Cerebellar cortex (tissue), 1 donor: ENCODE measurements at places on chromosomes 11 and 22.

DNA sequence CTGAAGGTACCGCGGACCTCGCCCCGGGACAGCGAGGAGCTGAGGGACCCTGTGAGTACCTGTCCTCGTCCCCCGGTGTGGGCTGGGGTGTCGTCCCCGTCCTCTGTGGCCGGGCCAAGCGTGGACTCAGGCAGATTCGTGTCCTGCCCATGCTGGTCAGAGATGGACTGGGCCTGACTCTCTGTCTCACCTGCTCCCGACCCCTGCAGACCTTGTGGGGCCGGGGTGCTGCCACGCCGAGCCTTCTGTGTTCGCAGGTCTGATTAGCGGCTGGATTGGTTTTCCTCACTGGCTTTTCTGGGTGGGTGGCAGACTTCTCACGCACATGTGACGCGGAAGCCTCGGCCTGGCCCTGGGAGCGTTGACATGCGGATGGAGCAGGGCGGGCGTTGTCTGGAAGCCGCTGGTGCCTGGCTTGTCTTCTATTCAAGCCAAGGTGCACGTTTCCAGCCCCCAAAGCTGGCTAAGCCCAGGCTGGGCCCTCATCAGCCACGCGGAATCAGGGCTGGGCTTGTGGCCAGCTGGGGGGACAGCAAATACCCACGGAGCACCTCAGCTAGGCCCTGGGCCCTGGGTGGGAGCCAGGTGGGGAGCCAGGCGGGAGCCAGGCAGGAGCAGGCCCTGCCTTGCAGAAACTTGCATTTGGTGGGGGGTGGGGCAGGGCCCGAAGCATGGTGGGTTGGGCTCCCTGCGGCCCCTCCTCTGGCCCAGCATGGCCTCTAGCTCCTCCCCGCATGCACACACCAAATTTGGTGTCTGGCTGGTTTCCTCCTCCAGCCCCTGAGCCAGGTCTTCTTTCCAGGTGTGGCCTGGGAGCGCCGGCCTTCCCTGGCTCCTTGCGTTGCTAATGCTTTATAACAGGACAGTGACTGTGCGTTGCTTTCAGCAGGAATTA is 7.0 kb downstream of the GRAMD4 start:
- DNase-seq, result no peak

- DNase-seq, result no peak
These were observed 19.4 kb upstream of the BAIAP2L2 start for GRCh38 chr22:38129856-38130255.

- DNase-seq, result no peak
These were observed 26.0 kb downstream of the CELSR1 start for GRCh38 chr22:46511151-46512038.

DNA sequence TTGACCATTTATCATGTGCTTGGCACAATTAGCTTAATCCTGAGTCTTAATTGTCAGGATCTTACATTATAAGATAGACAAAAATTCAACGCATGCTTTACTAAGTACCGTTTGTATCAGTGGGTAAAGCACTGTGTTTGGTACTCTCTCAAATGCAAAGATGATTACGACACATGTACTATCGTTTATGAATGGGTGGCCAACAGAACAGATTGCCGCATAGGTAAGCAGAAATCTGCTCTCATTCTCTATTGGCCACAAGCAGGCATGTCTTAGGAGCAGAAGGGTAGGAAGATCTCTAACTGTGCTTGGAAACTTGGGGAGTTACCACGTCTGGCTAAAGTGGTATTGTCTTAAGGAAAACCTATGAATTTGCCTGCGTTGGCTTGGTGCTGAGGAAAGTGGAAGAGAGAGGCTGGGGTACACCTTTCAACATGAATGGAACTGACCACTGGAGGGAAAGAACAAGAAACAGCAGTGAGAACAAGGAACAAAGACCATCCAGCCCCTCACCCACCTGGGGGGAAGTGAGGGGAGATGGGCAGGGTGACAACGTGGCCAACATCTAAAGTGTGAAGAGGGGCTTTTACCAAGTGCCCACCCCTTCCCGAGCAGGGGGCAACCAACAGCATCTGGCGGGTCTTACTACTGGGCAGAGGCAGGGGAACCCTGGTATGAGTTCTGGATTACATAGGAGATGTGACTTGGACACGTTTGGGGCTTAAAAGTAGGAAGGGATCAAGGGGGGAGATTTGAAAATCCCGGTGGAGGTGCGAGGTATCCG is 1.0 kb upstream of the TUBA8 start:
- DNase-seq, result peak; percentile 74

- no peak for DNase-seq
These were observed 36.8 kb downstream of the SGSM3 start for GRCh38 chr22:40407021-40407761.

DNA sequence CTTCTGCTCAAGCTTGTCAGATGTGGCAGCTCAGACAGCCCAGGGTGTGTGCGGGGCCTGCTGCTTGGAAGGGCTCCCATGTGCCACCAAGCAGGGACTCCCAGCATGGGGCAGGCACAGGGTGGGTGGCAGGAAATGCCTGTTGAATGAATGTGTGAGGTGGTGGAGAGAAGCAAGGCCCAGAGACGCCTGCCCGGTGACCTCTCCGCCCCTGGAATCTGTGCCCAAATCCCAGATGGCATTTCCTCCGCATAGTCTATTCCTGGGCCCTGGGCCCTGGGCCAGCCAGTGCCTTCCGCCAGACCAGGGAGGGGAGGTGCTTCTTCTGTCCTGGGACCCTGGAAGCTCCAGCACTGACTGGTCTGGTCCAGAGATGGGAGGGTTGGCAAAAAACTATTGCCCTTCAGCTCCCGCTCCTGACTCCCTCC is 3.7 kb downstream of the CST6 start:
- peak; percentile 46 for DNase-seq

DNA sequence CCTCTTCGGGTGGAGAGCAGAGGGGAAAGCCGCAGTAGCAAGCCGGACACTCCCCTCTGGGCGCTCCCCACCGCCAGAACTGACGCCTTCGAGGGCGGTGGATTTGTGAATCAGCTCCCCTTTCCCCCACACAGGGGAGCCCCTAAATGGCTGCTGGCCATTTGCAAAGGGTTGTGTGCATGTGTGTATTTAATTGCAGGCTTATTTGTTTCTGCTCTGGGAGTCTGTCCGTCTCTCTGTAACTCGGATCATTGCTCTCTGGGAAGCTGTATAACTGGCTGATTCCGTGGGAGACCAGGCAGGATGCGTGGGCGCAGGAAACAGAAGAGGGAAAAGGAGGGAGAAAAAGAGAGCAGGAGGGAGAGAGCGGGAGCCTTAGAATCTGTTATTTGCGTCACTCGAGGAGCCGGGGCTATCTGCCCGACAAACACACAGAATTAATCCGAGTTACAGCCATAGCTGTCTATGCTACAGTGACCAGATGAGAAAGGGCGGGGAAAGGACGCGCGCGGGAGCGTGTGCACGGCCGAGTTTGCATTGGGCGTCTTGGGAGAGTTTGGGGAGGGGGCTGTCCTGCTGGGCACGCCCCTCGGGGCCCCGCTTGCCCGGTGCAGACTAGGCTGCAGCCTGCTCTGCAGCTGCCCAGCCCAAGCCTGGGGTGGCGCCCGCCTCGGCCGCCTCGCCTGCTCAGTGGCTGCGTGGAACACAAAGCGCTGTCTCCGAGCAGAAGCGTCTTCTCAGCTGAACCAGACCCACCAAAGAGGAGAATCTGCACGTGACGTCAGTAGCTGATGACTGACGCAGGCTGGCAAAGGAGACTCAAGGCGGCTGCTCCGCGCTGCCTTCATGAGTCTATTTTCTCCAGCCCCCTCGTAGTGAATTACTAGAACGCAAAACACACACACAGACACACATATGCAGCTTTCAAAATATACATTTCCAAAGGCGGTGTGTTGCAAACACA is 105.3 kb upstream of the HSD17B12 start:
- DNase-seq, result peak; percentile 89

DNA sequence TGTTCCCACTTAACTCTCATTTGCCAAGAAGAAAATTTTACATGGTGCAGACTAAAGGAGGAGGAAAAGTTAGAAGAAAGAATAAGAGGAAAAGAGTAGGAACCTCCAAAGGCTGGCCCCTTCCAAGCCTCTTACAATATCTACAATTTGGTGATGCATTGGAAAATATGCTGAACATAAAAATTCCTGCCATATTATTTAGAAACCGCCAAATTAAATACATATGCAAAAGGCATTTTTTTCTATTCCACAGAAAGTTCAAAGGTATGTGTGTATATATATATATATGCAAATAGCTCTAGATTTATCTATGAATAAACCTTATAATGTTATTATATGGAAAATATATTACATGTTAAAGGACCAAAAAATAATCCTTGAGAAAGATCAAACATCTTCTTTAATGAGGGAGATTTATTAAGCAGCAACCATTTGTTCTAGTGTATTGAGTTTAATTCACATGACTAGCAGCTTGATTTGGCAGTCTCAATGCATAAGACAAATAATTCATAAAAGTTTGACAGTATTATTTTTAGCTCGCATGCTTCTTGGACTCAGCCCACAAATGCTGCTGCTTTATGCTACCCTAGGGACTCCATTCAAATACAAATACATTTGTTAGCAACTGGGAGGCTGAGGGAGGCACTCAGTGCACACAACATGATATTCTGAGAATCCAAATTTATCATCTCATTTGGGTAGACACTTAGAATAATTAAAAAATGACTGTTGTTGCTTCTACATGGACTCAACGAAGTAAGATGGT is 184.9 kb downstream of the SBF2 start:
- no peak for DNase-seq

DNA sequence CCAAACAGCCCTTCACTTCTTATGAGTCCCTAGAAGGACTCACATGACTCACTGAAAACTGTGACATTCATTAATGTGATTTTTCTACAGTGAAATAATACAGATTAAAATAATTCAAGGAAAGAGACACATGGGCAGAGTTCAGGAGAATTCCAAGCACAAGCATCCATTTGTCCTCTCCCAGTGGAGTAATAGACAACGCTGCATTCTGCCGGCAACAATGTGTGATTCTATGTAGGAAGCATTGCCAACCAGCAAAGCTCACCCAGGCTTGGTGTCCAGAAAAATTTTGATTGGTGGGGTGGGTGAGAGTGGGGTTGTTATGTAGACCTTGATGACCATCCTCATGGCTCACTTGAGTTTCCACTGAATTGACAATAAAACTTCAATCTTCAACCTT is 123.9 kb downstream of the VPREB1 start:
- no peak for DNase-seq

- no peak for DNase-seq
These were observed 6.0 kb upstream of the LMO2 start for GRCh38 chr11:33897761-33898375.

- DNase-seq, result peak; percentile 62
These were observed 16.2 kb downstream of the BAD start for GRCh38 chr11:64268025-64268892.

- DNase-seq, result peak; percentile 31
These were observed 141.9 kb downstream of the CSNK2A3 start for GRCh38 chr11:11211186-11211585.

GRCh38 chr22:42111798-42112197 is 18.8 kb downstream of the CYP2D6 start:
- DNase-seq, result no peak

DNA sequence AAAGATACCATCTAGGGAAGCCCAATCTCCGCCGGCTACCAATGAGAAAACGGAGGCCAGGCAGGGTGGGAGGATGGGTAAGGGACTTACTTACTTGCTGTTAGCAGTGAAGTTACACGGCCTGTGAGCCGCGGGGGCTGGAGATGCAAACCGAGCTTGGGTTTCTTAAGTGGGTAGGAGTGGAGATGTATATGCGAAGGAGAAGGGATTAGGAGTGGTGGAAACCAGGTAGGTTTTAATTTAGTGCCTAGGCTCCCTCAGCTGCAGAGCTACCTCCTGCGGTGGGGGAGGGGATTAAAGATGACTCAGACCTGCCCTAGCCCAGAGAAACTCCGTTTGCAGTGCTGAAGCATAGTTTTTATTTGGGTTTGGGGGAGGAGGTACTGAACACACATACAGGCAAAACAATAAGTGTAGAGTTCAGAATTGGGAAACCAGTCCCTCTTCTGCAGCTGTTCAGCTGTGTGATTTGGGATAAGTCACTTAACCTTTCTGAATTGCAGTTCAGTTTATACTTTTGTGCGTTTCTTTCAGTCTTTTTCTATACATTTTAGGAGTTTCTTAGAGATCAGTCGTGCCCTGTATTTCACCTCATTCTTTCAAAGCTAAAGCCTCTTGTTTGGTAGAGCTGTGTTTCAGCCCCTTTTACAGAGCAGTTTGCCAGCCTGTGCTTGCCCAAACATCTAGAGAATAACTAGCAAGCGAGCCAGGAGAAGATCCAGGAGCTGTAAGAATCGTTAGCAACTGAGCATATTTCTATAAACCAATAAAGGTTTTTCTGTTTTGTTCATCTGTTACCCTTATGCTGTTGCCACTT is 596 bp upstream of the TNRC6B start:
- peak; percentile 82 for DNase-seq

DNA sequence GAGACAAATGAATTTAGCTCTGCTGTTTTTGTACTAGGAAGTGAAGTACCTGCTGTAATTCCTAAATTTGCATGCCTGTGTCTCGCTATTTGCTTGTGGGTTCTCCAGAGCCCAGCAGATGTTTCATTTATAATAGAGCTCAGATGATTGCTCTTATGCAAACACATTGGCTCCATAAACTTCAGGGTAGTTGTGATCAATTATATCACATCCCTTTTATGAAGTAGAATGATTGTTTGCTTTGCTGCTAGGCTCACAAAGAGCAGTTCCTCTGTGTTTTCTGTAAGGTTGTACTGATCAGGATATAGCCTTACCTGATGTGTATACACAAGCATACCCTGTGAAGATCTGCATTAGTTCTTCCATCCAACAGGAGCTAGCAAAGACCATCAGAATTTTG is 64.1 kb downstream of the C11orf87 start:
- no peak for DNase-seq

GRCh38 chr11:63020671-63021291 is 5.1 kb upstream of the SLC22A8 start:
- DNase-seq, result peak; percentile 66

GRCh38 chr11:119375337-119376196 is 5.9 kb downstream of the USP2 start:
- no peak for DNase-seq

DNA sequence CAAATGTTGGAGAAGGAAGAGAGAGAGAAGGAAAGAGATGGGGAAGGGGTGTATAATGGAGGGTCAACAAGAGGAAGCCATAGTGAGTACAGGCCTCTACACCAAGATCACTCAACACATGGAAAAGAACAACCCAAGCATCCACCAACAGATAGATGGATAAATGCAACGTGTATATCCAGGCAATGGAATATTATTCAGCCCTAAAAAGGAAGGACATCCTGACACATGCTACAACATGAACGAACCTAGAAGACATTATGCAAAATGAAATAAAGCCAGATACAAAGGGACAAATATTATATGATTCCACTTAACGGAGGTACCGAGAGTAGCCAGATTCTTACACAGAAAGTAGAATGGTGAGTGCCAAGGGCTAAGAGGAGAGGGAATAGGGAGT is 59.3 kb downstream of the NRXN2 start:
- DNase-seq, result no peak

- no peak for DNase-seq
These were observed 263.3 kb upstream of the SYN3 start for GRCh38 chr22:33321466-33321865.

GRCh38 chr11:14539982-14540421 is 19.8 kb upstream of the PSMA1 start:
- DNase-seq, result peak; percentile 81

DNA sequence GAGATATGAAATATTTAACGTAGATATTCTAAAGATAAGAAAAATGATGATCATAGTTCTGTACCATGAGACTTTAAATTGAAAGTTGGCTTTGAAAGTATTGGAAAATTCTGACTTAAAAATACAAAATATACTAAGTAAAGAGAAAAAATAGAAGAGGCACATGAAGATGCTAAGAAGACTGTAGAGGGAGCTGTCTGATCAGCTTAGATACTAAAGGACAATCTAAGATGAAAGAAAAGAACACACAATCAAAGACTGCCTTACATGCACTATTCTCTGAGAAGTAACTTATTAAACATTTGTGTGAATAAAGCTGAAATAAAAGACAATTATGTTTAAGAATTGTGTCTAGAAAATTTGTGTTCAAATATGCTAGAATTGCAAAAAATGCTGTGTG is 55.1 kb downstream of the RBMXL2 start:
- peak; percentile 74 for DNase-seq
